Stimulated activated CD4-positive, alpha-beta T cell treated with anti-CD3 and anti-CD28 coated beads, Interleukin-15, amount 100 ng/mL, for 1 hour (primary cell): ENCODE measurements at places on chromosomes 1 and 21.

- no peak for DNase-seq
These were observed 75.2 kb downstream of the NFIA start for GRCh38 chr1:61157468-61157987.

GRCh38 chr1:83864991-83865390 lies 133.9 kb downstream of the TTLL7 start:
- no peak for DNase-seq

DNA sequence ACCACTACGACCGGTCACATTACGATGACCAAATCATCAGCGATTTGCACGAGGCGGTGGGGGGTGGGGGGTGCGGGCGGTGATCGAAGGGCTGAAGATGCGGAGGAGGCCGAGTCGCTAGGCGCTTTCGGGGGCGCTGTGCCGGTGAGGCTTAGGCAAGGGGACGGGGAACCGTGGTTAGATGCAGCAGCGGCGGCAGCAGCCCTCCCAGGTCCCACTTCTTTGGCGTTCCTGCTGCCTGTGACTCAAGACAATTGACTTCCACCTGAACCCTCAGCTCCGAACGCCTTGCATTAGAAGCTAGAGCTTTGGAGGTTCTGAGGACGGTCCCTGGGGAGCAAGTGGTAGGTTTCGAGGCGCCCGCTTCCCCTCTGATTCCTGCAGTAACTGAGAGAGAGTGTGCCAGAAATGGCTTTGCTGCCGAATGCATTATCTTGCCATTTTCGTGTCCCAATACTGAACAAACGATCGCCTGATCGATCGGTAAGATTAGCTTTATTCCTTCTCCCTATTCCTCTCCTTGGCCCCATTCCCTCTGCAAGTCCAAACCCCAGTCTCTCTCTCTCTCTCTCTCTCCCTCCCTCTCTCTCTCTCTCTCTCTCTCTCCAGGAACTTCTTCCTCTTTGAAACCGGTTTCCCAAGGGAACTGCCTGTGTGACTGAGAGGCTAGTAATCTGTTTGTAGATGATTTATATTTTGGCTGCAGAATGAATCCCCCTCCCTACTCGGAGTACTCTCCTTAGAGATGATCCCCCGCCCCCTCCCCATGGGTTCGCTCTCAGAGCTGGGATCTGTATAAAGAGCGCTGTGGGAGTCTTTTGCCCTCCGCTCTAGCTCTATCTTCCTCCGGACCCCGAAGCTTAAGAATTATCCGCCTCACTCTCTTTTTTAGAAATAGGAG lies 735 bp upstream of the BRINP3 start:
- DNase-seq: no peak

- DNase-seq: no peak
These were observed 8.1 kb downstream of the MIS18A start for GRCh38 chr21:32270748-32271147.

DNA sequence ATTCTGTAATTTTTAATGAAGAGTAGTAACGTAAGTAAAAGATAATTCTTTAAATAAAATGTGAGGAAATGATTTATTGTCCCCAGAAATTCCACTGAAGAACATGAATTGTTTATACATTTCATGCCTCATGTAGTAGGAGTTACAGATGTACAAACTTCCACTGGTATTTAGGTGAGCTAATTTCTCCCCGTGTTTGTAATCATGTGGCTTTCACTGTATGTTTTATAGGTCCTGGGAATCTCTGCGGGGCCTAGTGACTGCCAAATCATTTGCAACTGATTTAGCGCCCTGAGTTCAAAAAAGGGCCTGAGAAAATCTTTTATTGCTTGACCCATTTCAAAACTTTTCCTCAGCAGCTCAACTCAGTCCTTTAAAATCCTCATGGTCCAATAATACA lies 30.5 kb upstream of the FASLG start:
- no peak for DNase-seq

GRCh38 chr1:207917080-207917479 lies 6.2 kb upstream of the CD34 start:
- no peak for DNase-seq

DNA sequence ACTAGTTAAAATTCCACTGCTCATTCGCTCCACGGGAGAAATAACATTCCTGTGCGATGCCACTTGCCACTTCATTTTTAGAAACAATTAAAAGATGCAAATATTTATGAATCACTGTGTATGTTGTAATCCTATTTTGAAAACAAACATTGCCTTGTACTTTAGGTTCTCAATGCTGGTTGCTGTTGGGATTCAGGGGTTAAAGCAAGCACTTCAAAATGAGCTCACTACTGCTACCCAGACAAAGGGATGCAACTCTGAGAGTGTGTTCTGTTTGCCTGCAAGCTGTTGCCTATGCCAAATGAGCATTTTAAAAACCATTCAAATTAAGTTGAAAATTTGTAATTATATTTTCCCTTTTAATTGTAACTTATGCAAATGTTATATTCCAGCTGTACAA lies 87.5 kb downstream of the RWDD3 start:
- no peak for DNase-seq

- DNase-seq: no peak
These were observed 7.1 kb upstream of the SSBP3 start for GRCh38 chr1:54413295-54413694.

GRCh38 chr1:168482106-168482505 lies 61.7 kb downstream of the XCL2 start:
- DNase-seq: no peak
